ENCODE measurements at places on chromosomes 1 and 21. TPM values are rescaled to one million over a fixed set of nuclear protein-coding genes. Genes with fewer than 3 reads are reported as not detected.

DNA sequence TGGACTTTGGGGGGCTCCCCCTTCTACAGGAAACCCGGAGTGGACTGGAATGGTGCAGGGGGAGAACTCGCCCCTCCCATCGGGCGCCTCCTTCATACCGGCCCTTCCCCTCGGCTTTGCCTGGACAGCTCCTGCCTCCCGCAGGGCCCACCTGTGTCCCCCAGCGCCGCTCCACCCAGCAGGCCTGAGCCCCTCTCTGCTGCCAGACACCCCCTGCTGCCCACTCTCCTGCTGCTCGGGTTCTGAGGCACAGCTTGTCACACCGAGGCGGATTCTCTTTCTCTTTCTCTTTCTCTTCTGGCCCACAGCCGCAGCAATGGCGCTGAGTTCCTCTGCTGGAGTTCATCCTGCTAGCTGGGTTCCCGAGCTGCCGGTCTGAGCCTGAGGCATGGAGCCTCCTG lies at the start of gene TNFRSF14:
TNFRSF14 (plus strand) TSS at position 95 of the 401 bp plus-strand sequence; CDS start at position 389, 294 bp downstream.
- no peak for DNase-seq

Gene RGL1
- total RNA-seq = 3.2 TPM

Gene HCN3
- 4.8 TPM for total RNA-seq

Gene MPZ
- total RNA-seq = 6.4 TPM

GRCh38 chr1:111851552-111851951 lies 95.9 kb downstream of the DDX20 start:
- no peak for DNase-seq

- no peak for DNase-seq
Measured at GRCh38 chr1:230163719-230164118, 96.7 kb downstream of the GALNT2 start.

Gene CFAP45
- 1.2 TPM for total RNA-seq

DNA sequence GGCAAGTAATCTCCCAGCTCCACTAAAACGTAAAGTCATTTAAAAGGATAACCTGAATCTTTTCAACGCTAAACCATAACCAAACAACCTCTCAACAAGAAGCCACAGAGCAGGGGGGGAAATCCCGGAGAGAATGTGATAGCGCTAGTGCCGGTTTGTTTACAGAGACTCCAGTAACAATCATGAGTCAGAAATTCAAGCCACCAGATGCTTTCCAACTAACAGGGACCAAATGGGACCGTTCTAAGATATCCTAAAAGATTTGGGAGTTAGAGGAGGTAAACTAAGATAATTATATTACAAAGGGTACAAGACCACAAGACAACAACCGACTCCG lies 825 bp downstream of the DCAF8 start:
- DNase-seq = peak; percentile 77

Gene LCE2C
- total RNA-seq = not detected

Gene DSCAM
- total RNA-seq = not detected

Gene ETV3L
- total RNA-seq = not detected

Gene PLA2G4A
- 0.09 TPM for total RNA-seq

- DNase-seq = no peak
Measured at GRCh38 chr1:234913278-234913649, 215.4 kb downstream of the TOMM20 start.

Gene OR14A2
- total RNA-seq = not detected

Gene PADI2
- total RNA-seq = 0.11 TPM

DNA sequence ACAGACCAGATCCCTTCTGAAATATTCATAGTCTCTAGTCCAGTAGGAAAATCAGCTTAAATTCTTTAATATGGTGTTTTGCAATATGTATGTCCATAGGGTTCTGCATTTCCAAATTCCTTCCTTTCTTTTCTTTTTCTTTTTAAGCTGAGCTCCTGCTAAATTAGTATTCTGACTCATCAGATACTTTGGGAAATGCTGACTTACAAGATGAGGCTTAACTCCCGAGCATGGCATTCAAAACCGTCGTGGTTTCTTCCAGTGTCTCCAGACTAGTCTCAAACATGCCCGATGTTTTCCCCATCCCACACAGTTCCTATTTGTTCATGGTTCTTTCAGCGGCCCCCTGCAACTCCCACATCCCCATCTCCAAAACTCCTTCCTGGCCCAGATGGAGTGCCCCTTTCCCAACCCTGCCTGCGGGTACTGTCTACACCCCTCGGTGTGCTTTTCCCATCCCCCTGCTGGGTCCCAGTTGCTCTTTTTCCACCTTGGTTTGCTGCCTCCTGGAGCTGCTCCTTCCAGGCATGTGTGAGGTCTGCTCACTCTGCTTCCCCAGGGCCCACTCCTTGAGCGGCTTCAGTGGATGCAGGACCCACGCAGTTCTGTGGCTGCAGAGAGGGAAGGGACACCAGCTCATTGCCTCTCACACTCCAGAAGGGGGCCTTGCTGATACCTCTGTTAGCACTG lies 19.5 kb upstream of the ETV3 start:
- no peak for DNase-seq

DNA sequence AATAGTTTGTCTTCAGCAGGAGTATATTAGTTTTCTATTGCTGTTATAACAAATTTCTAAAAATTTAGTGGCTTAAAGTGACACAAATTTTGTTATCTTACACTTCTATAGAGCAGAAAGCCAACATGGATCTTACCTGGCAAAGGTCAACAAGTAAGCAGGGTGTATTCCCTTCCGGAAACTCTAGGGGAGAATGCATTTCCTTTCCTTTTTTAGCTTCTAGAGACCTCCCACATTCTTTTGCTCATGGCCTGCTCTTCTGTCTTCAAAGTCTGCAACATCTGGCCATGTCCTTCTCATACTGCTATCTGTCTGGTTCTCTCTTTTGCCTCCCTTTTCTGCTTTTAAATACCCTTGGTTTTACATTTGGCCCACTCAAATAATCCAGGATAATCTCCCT lies 242.6 kb downstream of the ZNF648 start:
- DNase-seq = no peak

Gene ADAMTS5
- not detected for total RNA-seq

DNA sequence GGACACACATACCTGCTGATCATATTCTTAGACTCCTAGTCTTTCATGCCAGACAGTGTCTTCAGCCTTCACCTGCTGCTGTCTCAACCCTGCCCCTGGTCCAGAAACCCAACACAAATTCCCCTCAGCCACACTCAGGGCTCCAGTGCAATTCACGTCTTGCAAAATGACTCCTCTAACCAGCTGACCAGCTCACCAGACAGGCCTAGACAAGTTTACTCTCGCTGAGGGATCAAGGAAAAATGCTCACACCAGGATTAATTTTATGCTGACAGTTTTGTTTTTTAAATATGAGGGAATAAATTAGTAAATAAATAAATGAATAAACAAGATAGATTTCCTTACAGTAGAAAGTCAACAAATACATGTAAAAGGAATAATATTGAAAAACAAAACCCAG lies 28.5 kb downstream of the CCDC185 start:
- DNase-seq = no peak

GRCh38 chr1:111359376-111359775 lies 68.2 kb downstream of the OVGP1 start:
- no peak for DNase-seq

Gene EIF4G3
- total RNA-seq = 38.4 TPM

- DNase-seq = no peak
Measured at GRCh38 chr1:75579046-75579445, 31.9 kb downstream of the SLC44A5 start.

GRCh38 chr1:47478090-47478489 lies 40.2 kb downstream of the FOXD2 start:
- no peak for DNase-seq

GRCh38 chr1:244381878-244382565 lies 69.7 kb downstream of the ADSS2 start:
- DNase-seq = no peak

DNA sequence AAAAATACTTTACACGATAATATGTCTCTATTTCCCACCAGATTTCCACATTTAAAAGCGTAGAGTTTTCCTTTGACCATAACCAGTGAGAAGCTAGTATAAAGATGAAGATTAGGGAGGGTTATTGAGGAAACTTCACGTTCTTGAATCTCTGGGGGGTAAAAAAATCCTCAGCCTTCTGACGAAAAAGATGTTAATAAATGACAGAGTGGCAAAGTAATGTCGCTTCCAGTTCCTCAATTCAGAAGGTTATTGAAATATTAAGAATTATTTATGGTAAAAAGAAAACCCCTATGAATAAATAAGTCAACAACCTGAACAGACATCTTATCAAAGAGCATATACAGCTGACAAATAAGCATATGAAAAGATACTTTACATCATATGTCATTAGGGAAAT lies 241.0 kb downstream of the GPATCH2 start:
- no peak for DNase-seq

Gene SYTL1
- total RNA-seq = 35.1 TPM

GRCh38 chr1:65625528-65625927 lies 167.2 kb upstream of the PDE4B start:
- no peak for DNase-seq

Gene NPHS2
- not detected for total RNA-seq

GRCh38 chr1:6889875-6890480 lies 104.7 kb downstream of the CAMTA1 start:
- peak; percentile 23 for DNase-seq

DNA sequence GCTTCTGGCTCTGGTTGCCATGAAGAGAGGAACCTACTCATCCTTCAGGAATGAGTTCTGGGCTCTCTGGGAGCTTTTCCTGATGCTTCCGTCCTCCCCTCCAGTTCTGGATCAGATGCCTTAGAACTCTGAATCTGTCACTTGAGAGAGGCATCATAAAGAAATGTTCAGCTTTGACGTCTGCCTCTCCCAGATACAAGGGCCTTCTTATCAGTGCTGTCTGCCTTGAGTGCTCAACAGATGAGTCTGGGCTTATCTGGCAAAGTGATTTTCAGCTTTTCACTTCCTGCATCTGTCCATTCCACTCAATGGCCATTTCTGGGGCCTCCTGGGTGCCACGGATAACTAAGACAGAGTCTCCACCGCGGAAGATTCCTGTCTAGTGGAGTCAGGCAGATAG lies 12.3 kb upstream of the OTUD3 start:
- DNase-seq = no peak

- DNase-seq = peak; percentile 30
Measured at GRCh38 chr1:48061162-48062136, 64.3 kb upstream of the TRABD2B start.

- peak; percentile 82 for DNase-seq
Measured at GRCh38 chr1:36553591-36554322, 71.0 kb upstream of the CSF3R start.

Gene DRAXIN
- total RNA-seq = 0.46 TPM

DNA sequence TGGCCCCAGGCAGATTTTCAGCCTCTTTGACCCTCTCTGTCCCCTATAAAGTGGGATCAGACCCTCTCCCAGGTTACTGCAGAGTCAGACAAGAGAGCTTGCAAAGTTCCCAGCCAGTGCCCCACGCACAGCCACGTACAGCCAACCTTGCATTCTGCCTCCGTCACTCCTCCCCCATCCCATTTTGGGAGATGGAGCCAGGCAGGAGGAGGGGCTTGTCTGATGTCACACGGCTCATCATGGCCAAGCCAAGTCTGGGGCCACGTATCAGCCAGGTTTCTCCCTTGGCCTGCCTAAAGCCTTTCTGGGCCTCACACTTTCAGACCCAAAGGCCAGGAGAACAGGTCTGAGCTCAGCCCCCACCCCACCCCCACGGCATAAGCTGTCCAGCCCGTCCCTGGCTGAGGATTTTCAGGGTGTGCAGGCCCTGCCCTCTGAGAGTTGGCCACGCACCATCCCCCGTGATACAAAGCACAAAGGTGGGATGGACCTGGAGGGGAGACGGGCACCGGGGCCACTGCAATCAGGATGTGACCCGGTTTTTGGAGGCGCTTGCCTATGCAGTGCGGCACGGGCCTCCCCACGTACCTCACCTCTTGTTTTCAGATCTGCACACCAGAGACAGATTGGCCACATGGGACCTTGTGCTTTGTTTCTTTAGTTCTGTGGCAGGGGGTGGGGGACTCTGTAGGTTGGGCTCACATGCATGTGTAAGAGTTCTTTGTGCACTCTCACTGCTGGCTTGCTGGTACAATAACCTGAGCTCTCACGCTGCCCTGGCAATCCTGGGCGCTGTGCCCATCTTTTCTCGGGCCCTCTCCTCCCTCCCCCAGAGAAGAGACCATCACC lies 47.6 kb downstream of the TRIM11 start:
- DNase-seq = no peak

Gene CCDC17
- 3.6 TPM for total RNA-seq

Gene F13B
- not detected for total RNA-seq

Gene TMPRSS3
- 68.6 TPM for total RNA-seq

DNA sequence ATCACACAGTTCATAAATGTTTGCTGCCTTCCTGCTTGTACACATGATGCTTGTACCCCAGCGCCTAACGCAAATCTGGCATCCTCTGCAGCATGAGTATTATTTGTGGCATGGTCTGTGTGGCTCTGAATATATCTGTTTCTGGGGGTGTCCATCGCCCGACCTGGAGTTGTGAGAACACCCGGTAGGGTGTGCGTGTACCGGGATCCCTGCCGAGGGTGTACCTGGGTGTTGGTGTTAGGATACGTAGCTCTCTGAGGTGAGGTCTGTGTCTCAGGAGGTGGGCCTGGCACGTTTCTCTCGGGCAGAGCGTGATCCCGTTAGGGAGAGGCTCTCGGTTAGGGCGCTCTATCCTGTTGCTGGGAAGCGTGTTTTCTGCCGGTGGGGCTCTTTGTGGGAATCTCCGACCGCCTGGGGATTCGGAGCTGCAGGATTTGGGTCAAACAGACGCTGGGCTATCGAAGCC lies 10.4 kb upstream of the CDC20 start:
- DNase-seq = no peak

DNA sequence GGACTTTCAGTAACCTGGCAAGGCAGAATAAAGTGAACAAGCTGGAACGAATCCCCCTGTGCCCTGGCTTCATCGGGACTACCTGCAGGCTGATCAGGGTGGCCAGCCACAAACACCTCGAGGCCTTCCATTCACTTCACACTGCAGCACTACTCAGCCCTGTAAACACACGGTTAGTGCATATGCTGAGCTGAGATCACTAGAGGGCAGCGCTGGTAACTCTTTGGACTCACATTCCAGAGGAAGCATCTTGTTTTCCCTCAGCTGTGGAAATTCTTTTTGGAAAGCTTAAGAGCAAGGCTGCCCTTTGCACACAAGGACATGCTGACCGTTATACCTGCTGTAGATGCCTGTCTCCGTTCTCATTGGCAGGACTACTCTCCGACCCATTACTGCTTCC lies 32.1 kb downstream of the PCSK9 start:
- no peak for DNase-seq
